Cardiac fibroblast (primary cell): ENCODE measurements at places on chromosomes 3 and 15.

DNA sequence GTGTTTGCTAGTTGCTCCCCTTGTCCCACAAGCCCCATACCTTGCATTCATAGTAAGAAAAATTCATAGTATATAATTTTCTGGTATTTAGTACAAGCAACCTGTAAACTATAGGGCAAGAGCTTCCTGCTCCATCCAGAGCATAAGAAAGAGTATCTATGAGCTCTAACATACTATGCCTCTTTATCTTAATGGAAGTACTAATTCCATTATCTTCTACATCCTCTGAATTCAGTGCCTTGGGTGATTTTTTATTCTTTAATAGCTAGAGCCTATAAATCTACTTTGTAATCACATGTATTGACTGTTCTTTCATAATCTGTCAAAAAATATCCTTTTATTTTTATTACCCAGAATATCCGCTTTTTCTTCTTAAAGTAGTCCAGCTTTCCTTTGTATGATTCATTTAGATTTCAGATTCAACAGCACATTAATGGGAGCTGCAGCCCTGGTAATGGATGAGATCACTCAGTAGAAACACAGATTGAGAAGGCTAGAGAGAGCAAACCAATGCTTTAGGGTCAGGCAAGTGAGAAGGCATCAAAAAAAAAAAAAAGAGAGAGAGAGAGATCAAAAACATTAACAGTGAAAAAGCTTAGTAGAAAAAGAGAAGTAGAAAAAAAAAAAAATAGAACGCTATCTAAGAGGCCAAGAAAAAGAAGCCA is 511.5 kb upstream of the NAALADL2 start:
- DNase-seq, result no peak

DNA sequence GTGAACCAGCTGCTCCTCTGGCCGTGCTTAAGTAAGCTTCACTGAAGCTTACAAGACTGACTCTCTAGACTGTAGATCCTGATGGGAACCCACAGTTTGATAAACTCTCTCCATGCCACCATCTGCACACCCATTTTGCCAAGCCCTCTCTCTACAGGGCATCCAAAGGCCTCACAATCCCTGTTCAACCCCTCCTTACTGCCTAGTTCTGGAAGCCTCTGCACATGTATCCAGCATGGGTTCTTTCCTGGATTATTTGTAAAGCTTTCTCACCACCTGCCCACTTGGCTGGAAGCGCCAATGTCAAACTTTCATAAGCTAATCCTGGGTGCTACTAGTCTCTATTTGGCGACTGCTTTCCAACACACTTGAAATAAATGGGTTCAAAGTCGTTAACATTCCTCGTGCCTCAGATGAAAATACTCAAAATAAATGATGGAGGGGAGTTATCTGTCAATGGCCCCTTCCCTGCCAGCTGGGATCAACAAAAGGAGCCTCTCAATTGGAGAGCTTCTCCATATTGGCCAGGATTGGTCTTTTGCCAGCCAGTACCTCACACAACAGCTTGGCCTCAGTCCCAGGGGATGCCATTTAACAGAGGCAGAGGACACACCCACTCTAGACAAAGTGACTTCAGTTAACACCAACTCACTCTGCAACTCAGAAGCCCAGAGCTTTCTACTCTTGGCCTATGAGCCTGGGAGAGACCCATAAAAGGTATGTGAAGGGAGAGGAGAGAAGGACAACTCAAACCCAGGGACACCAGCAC is 48.1 kb downstream of the SH3BP5 start:
- peak; percentile 61 for DNase-seq

- no peak for DNase-seq
These were observed 5.1 kb downstream of the SCAMP2 start for GRCh38 chr15:74868059-74868458.

DNA sequence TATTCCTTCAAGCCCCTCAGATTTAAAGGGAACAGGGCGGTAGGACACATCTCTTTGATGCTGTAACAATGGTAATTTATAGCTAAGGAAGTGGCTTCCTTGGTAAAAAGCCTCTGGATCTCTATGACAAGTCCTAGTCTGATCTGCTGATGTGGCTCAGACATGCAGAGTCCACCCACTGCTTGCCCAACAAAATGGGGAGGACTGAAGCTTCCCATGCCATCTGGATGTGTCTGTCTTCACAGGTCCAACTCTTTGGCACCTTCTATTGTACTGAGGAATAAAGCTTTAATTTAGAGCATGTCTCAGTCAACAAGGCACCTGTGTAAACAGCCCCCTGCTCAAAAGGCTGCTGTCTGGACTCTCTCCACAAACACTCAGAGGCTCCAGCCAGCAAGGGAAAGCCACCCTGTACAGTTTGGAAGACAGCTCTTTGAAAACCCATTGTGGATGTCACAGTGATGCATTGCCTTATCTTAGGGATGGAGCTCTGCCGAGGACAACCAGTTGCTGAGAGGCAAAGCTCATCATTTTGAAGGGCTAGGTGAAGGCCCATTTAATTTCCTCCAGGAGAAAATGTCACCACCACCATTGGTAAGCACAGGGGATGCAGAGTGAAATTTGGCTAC is 348.6 kb upstream of the GRM7 start:
- DNase-seq, result no peak

- no peak for DNase-seq
These were observed 27.8 kb downstream of the IQCF6 start for GRCh38 chr3:51751287-51751686.

DNA sequence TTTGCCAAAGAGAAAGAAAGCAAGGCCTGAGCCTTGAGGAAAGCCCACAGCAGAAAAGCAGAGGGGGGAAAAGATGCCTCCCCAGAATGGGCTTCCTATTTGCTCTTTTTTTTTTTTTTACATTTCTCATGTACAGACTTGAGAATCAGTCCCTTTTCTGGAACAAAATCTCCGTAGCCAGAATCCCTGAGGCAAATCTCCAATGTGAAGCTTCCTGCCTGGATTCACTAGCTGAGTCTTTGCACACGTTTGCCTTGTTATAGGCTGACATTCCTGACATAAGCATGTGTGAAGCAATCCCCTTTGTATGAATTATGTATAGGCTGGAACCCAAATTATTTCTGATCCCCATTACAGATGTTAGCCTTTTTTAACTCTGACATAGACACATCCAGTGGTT is 52.2 kb upstream of the ACTL6A start:
- no peak for DNase-seq

GRCh38 chr3:15310491-15311370 is 21.7 kb downstream of the SH3BP5 start:
- DNase-seq, result peak; percentile 76

DNA sequence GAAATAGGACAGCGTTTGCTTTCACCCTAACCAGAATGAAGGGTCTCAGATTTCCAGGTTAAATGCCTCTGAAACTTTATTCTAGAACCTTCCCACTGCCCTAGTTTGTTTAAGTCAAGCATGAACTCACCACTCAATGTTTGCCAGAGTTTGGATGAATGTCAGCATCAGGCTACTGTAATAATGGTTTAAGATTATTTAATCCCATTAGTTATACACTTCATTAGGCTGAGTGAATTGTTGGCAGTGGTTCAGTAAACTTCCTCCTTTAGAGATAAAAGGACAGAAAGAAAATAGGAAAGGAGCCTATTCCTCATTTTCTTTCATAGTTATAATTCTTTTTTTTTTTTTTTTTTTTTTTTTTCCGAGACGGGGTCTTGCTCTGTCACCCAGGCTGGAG is 401.9 kb upstream of the TPRG1 start:
- no peak for DNase-seq

DNA sequence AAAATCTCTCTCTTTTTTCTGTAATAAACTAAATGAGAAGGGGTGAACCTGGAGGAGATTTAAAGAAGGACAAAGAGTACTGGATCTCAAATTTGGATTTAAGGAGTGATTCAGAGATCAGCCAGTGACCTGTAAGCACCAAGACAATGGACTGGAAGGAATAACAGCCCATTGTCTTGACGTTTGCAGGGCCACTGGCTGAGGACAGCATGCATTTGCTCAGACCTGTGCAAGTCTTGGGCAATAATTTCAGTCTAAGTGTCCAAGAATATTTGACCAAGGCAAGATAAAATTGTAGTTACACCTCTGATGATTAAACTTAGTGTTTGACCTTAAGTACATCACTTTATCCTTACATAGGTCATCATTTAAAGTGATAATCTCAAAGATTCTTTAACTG is 55.8 kb upstream of the OSTN start:
- peak; percentile 75 for DNase-seq

- DNase-seq, result peak; percentile 54
These were observed 11.2 kb upstream of the RNU6-1 start for GRCh38 chr15:67850994-67851571.

DNA sequence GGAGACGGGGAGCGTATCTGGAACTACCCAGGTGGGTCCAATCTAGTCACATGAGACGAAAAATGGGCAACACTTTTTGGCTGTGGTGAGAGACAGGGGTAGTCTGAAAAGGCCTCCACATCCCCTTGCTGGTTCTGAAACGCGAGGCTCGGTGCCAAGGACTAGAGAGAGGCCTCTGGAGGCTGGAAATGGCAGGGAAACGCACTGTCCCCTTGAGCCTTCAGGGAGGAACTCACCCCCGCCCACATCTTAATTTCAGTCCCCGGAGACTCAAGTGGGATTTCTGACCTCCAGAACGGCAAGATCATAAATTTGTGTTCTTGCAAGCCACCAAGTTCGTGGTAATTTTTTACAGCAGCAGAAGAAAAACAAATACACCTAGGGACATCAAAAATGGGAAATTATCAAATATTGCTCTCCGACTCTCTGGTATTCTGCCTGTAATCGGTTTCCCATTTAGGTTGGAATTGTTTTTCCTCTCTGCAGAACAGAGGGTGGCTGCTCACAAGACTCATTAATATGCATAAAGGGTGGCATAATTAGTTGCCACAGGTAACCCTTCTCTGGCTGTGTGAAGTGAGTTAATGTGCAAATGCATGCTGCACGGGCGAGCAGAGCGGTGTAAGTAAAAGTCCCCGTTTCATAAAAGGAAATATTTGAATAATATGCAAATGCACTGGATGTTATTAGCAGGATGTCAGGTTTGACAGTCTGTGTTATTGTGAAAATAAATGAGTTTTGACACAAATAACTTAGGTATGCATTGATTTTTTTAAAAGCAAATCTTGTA is 185.7 kb downstream of the ARRDC4 start:
- DNase-seq, result no peak

DNA sequence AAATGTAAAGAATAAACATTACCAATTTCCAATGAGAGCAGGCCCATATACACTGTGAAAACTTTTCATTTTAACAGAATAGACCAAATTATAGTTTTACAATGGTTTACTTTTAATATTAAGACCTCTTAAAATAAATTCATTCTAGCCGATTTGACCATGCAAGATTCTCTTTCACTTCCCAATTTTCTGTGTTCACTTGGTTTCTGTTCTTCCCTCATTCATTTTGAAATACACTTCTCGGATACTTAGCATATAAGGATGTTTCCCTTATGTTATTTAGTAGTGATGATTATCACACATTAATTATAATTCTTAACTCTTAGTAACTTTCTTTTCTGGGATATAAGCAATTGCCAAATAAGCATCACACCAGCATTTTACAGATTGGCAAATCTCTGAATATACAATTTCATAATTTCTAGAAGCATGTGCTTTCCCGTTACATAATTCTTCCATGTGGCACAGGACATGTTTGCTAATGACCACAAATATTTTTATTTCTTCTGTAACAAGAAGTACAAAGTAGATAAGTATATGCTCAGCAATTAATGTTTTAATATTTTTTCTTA is 13.9 kb downstream of the OR5H15 start:
- DNase-seq, result no peak

DNA sequence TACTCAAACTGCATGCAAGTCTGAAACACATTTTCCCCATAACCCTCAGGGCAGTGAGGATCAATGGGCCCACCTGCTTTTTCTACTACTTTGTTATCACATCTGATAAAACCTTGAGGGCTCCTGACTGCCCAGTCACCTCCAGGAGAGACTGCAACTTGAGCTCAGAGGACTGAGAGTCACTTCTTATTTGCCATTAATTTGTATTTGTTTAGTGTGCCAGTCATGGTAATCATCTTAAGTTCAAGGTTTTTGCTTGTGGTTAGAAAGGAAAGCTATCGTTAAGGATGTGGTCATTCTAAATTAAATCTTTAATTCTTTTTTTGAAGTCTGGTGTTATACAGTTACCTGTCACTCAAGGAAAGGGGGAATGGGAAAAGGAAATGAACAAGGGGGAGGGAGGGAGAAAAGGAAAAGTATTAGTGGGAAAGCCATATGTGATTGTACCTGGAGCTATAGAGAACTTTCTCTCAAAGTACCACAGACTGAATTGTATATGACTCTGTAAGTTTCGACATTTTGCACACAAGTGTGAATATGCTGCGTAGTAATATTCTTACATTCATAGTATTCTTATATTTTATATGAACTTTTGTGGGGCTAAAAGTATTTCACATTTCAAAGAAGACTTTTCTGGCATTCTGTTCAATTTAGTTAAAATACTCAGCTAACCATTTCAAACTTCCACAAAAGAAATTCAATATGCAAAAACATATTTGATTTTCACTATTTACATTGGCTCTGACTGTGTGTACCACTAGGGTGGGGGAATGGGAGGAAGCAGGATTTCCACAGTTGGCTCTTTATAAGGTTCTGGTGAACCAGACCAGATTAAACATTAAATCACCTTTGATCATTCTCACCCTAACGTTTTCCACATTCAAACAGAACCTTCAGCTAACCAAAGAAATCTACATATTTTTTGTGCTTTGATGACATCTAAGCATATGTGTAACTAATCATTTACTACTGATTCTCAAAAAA is 166.5 kb upstream of the ATP11B start:
- no peak for DNase-seq
